ENCODE measurements at places on chromosomes 7 and 10.

- no peak for DNase-seq
Observed at GRCh38 chr10:45000138-45000751, 478 bp upstream of the ZNF22 start.

GRCh38 chr7:76300166-76300731 lies 2.2 kb upstream of the HSPB1 start:
- DNase-seq = no peak

DNA sequence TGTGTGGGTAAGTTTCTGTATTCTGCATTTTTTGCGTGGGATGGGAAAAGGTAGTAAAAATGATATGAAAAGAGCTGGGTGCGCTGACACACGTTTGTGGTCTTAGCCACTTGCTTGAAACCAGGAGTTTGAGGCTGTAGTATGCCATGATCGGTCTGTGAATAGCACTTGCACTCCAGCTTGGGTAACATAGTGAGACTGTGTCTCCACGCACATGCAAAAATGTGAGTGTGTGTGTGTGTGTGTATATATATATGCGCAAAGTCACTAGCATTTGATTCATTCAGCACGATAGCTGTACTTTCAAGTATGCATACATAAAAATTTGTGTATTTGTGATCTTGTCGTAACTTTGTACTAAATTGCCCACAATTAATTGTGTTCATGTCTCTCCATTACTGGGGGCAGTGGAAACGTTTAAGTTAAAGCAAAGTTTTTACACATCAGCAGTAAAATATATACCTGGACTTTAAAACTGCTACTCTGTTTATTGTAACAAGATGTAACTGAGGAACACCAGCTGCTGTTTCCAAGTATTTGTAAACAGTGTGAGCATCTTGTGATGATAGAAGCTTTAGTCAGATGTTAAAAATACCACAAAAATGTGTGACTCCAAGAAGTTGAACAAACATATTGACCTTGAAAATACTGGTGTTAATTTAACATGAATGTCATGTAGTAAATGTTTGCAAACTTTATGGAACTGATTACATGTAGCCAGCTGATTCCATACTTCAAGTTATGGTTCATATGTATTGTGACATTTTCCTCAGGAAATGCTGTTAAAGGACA lies 1.6 kb downstream of the ZRANB1 start:
- no peak for DNase-seq

DNA sequence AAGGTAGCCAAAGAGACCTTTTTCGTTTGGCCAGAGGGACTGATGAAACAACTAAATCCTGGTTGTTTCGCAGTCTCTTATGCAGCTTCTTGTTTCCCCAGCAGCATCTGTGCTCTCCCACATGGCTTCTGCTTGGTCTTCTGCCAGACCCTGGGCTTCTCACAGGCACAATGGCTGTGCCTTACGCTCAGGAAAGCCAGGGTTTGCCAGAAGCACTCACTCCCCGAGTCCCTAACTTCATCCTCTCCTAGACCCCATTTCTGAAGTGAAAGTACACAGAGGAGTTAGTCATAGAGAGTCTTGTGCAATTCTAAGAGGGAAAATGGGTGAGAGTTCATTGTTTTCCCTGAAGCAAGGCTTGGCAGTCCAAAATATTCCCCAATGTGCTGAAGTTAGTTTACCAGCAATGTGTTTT lies 121.7 kb downstream of the EVX1 start:
- peak; percentile 36 for DNase-seq

DNA sequence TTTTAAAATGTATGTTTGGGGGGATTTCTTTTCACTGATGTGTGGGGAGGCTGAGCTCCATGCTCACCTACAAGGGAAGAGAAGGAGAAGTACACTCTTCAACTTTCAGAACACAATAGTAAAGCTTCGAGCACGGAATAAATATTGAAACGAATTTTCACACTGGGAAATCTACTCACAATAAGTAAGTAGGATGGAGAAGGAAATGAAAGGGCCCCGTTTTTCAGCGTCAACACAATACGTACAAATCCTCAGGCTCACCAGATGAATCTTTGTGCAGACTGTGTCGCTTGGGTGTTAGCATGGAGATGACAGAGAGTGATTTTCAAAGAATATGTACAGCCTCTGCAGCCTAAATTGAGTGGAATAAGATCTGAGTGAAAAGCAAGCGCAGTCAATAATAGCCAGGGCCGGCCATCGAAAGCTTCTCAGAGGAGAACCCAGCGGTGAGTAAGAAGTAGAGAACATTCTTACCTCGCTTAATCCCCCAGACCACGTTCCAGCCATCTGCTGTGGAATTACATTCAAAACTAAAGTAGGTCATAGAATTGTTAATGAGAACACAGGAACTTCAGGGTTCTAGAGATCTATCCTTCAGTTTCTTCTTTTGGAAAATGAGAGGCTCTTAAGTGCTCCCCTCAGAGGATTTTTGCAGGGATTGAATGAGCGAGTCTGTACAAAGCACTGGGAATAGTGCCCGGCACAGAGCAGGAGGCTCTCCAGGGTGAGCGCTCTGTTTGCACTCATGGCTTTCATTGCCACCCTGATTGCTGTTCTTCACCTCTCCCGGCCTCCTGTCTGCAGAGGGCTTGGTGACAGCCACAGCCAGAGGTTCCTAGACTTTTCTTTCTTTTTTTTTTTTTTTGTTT lies 292.8 kb downstream of the SFMBT2 start:
- DNase-seq = no peak

GRCh38 chr7:47766126-47766525 lies 182.1 kb downstream of the PKD1L1 start:
- DNase-seq = no peak

- DNase-seq = no peak
Observed at GRCh38 chr10:70481831-70482530, 3.4 kb downstream of the PALD1 start.
